CD4-positive, alpha-beta T cell treated with Interleukin-6 for 4 hours (primary cell): ENCODE measurements at places on chromosomes 13 and 19.
A peak's percentile ranks its signal among the peaks of the same experiment; 100 is the strongest.

DNA sequence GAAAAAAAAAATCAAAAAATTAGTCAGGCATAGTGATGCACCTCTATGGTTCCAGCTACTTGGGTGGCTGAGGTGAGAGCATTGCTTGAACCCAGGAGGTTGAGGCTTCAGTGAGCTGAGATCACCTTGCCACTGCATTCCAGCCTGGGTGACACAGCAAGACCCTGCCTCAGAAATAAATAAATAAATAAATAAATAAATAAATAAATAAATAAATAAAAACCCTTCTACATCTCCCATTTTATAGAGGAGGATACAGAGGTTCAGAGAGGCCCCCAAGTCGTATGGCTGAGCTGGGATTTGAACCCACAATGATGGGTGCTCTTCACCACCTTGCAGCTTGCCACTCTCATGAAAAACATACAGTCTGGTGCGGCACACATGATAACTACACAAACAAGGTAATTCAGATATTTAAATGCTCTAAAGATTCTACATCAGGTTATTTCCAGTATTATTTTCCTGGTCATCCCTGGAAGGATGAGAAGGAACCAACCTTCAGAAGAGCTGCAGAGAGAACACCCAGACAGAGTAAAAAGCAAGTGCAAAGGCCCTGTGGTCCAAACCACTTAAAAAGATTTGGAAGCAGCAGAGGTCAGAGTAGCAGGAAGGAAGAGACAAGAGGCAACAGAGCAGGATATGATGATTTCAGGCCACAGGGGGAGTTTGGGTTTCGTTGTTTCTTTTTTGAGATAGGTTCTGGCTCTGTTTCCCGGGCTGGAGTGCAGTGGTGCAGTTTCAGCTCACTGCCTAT lies 29.2 kb upstream of the OR1M1 start:
- DNase-seq: no peak

GRCh38 chr13:113787694-113788093 lies 28.7 kb downstream of the TMEM255B start:
- DNase-seq: no peak

DNA sequence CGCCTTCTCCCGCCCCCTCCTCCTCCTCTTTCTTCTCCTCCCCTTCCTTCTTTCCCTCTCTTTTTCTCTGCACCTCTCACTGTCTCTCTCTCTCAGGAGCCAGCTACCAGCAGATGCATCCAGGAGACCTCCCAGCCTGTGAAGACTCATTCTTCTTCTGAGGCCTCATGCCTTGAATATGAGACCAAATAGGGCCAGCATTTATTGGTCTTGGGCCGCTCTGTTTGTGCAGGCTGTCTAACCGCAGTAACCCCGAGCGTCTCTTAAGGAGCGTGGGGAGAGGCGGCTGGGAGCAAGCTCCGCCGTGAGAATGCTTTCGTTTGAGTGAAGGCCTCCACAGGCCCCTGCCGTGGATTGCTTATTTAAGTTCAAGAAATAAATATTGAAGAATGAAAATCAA lies 167.0 kb downstream of the NUFIP1 start:
- DNase-seq: no peak

DNA sequence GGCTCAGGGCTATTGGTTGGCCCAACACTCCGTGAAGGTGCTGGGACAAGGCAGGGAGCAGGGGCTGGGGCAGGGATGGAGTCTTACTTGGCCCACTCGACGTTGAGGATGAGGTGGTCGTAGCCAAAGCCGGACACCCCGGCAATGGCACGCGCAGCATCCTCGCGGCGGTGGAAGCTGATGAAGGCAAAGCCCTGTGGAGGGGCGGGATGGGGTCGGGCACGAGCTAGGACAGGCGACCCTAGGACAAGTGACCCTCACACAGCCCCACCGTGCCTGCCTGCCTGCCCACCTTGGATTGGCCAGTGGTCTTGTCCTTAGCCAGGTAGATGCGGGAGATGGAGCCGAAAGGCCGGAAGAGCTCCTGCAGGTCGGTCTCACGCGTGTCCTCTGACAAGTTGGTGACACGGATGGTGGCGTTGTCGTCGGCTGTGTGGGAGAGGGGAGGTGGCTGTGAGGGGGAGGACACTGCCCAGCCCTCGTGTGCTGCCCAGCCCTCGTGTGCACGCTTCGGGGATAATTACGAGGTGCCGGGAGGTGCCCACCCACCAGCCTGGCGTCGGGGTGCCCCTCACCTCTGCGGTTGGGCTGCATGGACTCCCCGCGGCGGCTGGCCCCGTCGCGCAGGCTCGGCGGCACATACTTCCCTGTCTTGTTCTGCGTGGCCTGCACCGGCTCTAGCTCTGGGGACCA lies 4.0 kb downstream of the P2RY11 start:
- DNase-seq: no peak

GRCh38 chr13:98843482-98843877 lies 91.0 kb upstream of the SLC15A1 start:
- no peak for DNase-seq

DNA sequence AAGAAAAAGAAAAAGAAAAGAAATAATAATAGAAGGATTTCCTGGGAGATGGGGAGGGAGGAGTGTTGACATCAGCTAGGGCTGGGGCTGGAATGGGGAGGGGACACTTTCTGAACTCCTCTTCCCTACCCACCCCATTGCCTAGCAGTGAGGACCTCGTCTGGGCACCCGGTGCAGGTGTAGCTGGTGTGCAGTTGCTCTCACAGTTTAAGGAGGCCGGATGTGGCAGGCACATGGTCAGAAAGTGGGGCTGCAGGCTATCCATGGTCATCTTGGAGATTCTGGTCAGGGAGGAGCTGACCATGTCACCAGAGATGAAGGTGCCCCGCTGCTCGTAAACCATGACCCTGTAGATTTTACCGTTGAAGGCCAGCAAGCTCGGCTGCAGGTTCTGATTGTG lies 8.5 kb upstream of the TUBB4A start:
- DNase-seq: no peak

DNA sequence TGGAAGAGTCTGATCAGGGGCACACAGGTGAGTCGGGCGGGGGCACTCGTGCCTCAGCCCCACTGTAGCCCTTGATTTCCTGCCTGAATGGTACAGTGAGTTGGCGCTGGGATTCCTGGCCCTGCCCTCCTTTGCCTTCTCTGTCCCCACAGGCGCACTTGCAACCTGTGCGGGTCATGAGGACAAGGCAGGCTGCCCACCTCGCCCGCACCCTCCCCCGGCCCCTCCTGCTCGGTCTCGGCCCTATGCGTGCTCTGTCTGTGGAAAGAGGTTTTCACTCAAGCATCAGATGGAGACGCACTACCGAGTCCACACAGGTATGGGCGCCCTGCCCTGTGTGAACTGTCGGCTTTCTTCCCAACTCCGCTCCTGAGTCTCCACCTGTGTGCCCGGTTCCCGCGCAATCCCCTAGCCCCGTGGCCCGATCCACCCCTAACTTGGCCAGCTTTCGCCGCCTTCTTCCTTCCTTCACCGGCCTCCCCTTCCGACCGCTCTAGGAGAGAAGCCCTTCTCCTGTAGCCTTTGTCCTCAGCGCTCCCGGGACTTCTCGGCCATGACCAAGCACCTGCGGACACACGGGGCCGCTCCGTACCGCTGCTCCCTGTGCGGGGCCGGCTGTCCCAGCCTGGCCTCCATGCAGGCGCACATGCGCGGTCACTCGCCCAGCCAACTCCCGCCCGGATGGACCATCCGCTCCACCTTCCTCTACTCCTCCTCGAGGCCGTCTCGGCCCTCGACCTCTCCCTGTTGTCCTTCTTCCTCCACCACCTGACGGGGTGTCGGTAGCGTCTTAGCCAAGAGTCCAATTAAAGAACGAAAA lies 1.6 kb upstream of the KMT2B start:
- peak; percentile 26 for DNase-seq

- no peak for DNase-seq
Observed at GRCh38 chr19:49557641-49558325, 22.6 kb downstream of the NOSIP start.

DNA sequence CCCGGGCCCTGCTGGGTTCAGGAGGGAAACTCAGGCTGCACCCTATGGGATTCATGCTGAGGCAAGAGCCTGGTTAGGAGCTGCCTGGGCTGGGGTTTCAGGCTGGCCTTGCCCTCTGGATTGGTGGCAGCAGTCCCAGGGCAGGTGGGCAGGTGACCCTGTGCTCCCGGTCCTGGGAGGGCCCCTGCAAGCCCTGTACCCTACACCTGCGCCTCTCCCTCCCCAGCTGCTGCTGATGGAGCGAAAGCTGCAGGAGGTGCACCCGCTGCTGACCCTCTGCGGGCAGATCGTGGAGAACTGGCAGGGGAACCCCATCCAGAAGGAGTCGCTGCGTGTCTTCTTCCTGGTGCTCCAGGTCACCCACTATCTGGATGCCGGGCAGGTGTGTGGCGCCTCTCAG lies 20.4 kb downstream of the MAU2 start:
- no peak for DNase-seq

DNA sequence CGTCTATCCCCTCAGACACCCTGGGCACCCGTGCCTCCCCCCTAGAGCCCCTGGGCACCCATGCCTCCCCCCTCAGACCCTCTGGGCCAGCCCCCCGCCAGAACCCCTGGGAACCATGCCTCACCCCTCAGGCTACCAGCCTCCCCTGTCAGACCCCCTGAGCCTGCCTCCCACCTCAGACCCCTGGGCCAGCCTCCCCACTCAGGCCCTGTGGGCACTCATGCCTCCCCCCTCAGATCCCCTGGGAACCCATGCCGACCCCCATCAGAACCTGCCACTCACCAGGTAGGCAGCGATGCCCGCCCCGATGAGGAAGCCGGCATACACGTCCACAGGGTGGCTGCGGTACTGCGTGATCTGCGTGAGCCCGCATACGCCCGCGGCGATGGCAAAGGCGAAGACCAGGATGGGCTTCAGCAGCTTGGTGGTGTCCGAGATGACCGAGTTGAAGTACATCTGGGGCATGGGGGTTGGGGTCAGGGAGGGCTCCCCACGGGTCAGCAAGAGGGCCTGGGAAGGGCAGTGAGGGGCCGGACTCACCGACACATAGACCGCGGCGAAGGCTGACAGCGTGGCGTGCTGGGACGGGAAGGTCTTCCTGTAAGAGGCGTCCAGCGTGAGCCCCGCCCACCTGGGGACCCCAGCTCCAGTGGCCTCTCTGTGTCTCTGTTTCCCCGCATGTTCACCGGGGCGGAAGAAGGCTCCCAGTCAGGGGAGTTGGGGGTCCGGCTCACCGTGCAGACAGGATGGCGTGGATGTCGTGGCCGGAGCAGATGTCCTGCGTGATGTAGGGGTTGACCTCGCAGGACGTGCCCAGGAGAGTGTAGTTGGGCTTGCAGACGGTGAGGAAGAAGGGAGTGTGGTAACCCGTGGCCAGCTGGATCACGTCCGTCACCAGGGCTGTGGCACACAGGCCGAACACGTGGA lies 7.3 kb downstream of the PLPPR3 start:
- no peak for DNase-seq

DNA sequence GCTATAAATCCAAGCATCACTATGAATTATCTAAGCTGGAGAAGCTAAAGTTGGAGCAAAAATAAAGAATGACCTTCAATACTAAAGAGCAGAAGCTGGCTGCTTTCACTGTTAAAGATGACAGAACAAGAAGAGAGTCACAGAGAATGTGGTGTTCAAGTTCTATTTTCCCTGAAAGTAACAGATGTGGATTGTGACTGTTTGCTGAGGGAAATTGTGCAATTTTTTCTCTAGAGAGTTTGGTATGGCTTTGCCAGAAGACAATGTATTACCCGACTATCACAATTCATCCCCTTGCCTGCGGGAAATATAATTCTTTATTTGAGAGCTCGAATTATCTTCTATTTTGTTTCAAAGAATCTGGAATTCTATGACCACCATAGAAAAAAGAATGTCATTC lies 83.1 kb downstream of the TNFSF13B start:
- no peak for DNase-seq

DNA sequence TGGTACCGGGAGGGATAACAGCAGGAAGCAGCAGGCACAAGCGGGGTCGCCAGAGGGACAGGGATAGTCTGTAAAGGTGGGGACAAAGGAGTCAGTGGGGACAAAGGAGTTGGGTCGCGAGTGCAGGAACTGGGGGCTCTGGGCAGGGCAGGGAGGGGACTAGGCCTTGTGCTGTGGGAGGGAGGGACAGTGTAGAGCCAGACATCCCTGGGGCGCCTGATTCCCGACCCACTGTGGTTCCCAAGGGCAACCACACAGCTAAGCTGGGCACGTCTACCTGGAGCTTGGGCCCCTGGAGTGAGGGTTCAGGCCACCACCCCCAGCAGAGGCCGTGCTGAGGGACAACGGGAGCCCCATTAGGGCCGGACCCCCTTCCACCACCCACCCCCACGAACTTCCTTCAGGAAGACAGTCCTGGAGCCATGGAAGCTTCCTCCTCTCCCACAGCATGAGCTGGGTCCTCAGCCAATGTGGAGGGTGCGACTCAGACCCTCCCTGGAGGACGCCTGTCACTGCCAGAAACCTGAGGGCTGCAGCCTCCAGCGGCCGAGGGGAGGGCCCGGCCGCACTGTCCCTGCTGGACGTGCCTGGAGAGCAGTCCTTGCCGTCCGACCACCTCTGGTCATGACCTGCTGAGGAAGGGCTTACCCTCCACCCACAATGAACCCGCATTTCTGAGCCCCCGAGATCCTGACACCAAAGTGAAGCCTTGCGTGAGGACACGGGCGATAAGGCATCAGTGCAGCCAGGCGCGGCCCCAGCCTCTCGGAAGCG lies 77.9 kb downstream of the SPACA7 start:
- DNase-seq: no peak

DNA sequence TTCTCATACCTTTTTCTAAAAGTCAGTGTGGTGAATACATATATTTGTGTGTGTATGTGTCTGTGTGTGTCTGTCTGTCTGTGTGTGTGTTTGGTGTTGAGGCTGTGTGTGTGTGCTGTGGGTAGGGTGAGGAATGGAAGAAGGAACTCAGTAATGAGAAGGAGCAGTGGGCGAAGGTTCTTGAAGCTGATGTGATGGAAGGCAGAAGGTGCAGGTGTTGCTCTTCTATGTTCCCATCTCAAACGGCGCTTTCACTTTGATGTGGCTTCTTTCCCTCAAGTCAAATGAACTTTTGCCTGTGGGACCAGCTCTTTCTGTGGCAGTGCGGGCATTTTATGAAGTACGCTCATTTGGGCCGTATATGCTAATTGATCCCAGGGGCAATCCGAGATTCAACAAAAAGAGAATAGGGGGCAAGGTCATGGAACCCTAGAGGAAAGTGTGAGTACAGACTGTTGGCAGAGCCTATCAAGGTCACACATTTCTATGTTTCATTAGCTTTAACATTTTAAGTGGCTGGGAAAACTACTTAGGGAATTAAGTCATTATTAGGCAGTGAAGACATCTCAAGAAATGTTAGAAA lies 15.2 kb downstream of the BIVM start:
- DNase-seq: no peak
